ENCODE measurements at places on chromosomes 7 and 10.

DNA sequence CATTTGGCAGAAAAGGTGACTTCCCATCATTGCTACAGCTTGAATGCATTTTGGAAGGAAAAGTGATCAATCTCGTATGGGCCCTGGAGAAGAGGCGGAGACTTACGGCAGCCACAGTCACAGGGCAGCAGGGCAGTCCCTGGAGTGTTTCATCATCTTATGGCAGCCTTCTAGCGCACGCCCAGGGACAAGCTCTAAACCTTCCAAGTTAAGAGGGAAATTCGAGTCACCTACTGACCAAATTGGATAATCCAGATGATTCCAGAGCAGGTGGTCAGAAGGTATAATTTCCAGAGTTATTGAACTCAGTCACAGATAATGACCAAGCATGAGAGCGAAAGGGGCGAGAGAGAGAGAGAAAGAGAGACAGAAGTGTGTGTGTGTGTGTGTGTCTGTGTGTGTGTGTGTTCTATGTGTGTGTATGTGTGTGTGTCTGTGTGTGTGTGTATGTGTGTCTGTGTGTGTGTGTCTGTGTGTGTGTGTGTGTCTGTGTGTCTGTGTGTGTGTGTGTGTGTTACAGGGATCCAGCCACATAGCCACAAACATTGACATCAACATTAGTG is 123.7 kb upstream of the ADAM12 start:
- DNase-seq, result no peak

GRCh38 chr7:47453093-47454061 is 128.5 kb downstream of the TNS3 start:
- DNase-seq, result no peak

- no peak for DNase-seq
Measured at GRCh38 chr10:101225846-101226421, 3.3 kb downstream of the LBX1 start.

DNA sequence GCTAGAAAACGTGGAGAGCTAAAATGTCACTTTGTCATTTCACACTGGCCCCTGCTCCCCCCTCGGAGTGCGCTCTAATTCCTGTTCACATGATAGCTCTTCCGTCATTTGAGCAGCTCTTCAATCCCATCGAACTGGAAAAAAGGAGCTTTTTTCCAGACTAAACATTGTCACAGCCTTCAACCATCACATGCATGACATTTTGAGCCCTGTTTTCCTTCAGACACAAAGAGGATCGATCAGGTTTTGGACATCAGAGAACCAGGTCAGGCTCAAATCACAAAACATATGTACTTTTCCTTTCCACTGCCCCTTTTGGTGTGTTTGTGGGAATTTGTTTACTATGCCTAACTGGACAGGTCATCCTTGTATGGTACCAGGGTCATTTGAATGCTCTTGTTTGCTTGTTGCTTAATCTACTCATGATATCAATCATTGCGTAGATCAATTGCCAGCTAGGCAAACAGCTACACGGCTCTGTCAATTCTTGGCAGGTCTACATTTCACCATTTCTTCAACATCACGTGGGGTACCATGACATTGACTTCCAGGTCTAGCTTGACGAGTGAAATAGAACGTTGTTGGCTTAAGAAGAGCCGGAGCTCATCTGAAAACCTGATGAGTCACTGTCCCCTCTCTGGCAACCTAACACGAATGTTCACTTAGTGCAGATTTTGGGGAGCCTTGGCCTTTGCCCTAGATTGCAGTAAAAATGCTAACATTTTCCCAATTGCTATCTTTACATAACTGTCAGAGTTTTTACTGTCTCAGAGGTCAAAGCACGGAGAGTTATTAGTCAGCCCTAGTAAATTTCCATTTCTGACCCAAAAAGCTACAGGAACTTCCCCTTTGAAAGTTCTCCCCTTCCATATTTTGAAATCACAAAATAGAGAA is 87.3 kb downstream of the LYZL2 start:
- DNase-seq, result no peak

DNA sequence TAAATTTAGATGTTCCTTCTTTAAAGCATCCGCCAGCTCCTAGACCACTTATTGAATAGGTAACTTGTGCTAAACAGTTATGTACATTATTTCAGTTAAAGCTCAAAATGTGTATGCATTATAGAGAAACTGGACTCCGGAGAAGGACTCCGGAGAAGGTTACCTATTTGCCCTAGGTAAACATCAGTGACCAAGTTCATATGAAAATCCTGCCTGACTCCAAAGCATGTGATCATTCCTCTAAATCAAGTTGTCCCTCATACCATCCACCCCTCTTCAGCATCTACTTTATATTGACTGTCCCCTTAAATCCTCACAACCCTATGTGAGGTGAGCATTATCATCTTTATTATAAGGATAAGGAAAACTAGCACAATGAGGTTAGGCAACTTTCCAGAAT is 147.5 kb downstream of the SRPK2 start:
- no peak for DNase-seq

- DNase-seq, result no peak
Measured at GRCh38 chr7:20749906-20750305, 36.8 kb downstream of the SP8 start.

DNA sequence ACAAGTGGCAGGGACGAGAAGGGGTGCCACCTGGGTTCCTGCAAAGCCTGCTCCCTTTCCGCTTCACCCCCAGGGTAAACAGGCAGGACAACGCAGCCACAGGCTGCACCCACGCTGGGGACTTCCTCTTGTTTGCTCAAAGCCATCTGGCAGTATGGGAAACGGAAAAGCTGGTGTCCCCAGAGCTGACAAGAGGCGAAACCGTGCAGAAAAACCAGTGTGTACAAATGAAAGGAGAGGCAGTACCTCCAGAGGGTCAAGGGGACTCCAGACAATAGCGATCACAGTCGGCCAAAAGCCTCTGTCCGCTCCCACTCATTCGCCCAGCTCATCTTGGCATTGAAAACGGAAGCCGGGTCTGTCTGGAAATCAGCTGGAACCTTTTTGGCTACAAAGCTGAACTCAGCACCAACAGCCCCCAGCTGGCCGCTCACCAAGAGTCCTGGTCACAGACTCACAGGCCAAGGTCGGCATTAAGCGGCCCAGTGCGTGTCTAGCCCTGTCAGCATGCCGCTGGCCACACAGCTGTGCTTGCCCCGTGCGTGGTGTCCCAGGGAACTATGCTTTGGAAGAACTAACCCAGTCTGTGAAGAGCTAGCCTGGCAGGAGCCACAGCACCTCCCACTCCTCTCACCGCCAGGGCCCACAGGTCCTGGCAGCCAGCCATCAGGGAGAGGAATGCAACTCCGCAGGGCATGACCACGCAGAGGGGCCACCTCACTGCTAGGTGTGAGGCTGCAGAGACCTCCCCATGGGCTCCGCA is 10.4 kb downstream of the TNS3 start:
- no peak for DNase-seq

DNA sequence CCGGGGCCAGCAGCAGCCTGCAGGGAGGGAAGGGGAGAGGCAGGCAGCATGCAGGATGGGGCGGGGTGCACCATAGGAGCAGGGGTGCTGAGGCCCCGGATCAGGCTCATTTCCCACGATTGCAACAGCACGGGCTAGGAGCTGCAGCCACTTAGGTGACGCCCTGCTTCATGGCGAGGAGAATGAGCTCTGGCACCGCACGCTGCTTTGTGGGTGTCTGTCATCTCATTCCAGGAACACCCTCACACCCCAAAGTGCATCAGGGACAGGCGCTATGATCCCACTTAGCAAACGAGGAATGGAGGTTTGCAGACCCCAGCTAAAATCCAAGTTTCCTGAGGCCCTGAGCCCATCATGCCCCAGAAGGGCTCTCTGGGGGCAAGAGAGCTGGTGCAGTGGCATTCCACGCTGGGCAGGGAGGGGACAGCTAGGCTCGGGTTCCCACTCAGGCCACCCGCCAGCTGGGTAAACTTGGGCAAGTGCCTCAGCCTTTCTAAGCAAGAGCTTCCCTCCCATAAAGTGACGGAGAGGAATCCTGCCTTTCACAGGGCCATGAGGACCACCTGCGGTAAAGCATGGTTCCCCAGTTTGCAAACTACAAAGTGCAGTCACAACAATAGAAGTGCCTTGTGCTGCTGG is 9.3 kb downstream of the KCNH2 start:
- no peak for DNase-seq

GRCh38 chr10:107440741-107441140 is 276.2 kb upstream of the SORCS1 start:
- DNase-seq, result no peak

DNA sequence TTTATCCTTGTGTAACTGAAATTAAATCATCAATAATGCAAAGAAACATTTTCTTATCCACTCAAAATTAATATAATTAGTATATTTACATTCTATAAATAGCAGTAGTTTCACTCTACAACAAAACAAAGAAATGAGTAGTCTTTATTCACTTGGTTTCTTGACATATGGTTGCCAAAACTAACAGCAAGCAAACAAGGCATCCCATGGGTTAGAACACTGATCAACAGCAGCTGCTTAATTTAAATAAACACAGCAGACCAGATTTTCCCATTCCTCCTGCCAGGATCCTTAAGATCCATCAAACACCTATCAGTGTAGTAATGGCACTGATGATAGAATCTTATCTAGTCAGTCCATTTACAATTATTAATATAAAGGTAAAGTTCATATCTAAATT is 22.1 kb downstream of the NCAPG2 start:
- no peak for DNase-seq

DNA sequence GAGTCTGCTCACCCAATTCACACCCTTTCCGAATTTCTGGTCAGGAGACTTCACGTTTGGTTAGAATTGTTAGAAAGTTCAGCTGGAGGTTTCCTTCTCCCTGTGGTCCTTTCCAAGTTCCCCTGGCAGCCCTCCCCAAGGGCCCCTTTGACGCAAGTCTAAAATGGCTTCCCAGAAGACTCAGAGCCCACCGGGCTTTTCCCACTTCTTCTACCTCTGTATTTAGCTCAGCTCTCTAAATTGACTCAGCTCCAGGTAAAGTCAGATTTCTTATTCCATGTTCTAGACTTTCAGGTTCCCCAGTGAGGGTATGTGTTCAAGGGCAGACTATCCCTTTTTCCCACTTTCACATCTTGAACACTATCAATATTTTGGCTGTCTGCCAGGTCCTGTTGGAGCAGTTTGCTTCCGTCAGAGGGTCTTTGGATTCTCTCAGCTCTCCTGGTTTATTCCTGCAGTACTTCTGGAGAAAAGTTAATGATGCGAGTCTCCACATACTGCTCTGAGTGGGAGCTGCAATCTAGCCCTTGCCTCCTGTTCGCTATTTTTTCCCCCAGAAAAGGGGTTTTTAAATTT is 53.1 kb upstream of the ZNF273 start:
- DNase-seq, result no peak

DNA sequence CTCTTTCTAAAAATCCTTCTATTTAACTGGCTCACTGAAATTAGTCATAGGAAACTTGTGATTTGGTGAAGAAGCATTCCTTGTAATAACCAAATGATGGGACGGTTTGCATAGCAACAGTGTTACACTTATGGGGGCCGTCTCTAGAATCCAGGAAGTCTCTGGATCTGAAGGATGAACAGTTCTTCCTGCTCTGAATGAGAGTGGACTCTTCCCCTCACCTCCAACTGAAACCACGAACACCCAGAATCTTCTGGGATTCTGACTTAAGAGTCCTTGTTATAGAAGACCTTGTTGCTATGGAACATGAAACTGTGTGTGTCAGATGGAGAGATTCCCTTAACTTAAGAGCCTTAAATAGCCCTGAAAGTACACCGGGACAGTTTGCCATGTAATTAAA is 23.2 kb downstream of the NOLC1 start:
- no peak for DNase-seq

GRCh38 chr10:7389346-7389745 is 21.5 kb downstream of the SFMBT2 start:
- no peak for DNase-seq

DNA sequence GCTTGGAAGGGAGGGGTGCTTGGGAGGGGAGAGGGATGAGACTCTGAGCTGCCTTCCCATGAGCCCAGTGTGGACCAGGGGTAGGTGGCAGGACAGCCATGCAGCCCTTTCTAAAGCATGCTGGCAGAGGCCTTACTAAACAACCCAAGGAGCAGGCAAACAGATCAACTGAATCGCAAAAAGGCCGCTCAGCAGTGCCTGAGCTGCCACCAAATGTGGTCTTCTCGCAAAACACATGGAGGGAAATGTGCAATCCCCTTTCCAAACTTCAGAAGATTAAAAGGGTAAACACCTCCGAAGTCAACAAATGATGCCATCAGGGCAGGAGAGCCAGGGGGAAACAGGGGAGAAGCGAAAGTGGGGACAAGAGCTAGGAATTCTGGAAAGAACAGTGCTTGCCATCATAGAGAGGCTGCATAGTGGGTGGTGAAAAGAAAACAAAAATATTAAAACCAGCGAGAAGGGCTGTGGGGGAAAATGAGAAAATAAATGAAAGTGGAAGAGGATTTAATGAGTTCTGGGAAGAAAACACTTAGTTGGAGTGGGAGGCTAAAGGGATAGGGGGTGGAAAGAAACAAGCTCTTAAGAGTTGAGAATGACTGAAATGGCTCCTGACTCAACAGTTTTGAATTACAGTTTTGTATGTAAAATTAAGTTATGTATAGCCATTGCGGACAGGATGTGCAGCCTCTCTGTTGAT is 62.2 kb upstream of the ZNF32 start:
- no peak for DNase-seq

GRCh38 chr7:157544980-157545680 is 208.3 kb downstream of the DNAJB6 start:
- DNase-seq, result no peak

GRCh38 chr10:68208424-68209042 is 23.4 kb downstream of the ATOH7 start:
- DNase-seq, result peak; percentile 35

DNA sequence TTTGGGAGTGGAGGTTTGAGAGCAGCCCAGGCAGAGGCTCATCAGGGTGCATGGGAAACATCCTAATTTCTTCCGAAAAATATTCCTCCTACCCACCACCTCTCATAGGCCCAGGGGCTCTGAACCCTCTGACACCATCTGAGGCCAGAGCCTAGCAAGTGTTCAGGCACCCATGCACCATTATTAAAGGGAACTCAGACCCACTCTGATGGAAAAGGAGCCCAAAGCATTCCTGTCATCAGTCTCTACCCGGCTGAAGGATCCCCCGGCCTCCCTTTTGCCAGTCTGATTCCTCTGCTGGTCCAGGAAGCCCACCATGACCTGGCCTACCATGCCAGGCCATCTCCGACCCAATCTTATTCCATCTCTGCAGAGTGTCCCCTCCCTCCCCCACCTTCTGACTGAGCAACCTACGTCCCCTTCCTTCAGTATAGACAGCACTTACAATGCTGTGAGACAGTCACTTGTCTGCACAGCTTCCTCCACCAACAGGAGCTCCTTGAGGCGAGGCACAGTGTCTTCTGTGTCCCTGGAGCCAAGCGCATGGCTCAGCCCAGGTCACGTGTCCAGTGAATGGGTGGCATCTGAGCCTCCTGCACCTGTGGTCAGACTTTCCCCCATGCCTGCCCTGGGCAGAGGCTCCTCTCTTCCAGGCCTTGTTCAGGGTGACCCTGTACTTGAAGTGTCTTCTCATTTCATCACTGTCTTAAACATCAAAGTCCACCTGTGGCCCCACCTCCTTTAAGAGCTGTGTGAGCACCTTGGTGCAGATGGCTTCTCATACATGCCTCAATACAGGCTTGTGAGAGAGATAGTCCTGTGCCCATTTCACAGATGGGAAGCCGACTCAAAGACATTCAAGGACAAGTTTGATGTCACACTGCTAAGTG is 889 bp upstream of the GPR15LG start:
- no peak for DNase-seq

GRCh38 chr10:124204726-124205125 is 111.3 kb upstream of the CHST15 start:
- DNase-seq, result no peak
